ENCODE measurements at places on chromosomes 7 and 10.

DNA sequence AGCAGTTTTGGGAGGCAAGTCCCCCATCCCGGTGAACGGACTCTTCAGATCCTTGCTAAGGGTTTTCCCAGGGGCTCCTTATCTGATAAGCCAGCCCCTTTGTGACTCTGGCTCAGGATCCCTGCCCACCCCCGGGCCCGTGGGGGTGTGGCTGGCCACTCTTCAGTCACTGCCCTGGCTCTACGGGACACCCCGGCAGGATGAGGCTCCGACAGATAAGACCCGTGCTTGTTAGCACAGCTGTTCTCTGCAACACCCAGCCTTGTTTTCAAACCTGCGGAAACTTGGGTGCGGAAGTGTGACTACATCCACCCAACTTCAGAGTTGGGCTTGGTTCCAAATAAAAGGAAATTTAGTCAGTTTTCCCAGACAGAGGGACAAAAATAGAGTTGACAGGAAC is 66.7 kb upstream of the PODXL start:
- DNase-seq = no peak

DNA sequence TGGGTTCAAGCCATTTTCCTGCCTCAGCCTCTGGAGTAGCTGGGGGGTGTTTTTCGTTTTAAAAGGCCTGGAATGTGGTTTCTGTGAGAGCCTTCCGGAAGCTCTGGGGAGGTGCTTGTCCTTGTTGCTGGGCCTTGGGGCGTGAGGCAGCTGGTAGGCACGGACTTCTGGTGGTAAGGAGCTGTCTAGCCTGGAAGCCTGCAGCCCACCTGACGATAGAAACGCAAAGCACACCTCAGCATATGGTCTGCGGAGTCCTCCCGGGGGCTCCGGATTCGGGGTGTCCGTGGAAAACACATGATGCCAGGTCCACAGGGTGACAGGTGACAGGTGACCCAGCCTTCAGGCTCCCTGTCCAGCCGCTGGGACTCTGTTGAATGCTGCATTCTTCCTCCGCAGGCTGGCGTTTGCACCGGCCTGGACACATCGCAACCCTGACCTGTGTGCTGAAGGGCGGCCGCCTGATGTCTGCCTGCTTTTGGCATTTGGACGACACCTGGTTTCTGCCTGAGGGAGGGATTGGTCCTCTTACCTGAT is 37.3 kb downstream of the INPP5A start:
- no peak for DNase-seq

DNA sequence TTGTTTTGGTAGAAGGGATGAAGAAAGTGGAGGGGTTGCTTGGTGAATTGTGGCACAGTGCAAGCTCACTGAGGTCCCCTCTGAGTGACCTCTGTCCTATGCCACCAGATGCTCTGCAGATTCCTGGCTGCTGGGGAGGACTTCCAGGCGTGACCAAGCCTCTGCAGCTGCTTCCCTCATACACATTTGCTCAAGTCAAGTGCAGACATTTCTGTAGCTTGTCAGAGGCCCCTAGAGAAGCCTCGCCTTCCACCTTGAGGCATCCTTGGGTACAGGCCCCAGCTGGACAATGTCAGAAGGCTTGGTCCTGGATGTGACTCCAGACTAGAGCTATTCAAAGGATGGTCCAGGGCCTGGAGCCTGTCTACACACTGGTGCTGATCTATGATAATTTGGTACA is 464.2 kb downstream of the PLXNA4 start:
- DNase-seq = no peak

DNA sequence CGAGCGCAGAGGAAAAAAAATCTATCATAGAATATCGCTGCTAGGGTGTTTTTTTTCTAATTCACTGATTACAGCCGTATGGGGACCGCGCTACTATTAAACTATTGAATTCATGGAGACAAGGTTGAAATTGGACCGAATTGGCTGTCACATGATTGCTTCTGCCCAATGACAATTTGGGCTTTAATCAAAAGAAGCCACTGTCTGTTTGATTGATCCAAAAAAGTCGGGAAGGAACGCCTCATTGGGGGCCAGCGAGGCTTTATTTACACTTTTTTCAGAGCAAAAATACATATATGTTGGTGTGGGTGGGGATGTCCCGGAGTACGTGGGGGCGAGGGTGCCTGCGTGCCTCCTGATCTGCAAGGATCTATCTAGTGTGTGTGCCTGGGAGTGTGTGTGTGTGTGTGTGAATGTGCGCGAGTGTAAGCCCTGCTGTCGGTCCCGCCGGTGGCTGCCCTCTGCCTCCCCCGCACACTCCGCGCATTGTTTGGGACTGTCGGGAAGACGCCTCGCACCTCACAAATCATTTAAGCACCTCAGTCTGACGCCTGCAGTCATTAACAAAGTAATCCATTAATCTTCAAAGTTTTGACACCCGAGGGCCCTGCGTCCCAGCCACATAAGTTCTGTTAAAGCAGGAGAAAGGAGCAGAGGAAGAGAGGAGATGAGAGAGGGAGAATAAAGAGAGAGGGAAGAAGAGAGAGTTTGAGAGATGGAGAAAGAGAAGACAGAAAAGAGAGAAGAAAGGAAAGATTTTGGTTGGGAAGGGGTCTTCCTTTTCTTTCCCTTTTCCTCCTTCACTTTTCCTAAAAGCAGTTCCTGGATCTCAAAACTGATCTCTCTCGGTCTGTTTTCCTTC is at the start of gene HOXA2:
Gene HOXA2, minus strand, starts transcription at position 103 of the 862 bp plus-strand sequence. CDS start 183 bp downstream, outside the sequence.
- DNase-seq = no peak

DNA sequence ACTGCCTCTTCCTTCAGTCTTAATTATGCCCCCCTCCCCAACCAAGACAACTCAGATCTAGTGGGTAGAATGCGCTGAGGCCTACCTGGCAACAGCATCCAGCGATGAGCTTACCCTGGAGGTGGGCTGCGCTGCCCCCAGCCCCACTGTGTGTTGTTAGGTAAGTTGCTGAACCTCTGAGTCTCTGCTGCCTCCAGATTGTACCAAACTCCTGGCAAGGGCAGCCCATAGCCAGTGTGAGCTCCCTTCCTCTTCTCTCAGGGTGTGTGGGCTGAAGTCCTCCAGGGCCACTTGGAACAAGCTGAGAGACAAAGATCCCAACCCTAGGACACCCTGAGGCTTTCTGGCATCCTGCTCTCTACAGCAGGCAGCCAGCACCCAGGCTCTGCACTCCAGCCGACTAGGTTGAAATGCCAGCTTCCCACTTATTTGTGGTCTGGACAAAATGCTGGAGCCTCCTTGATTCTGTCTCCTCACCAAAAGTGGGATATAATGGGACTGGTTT is 135.3 kb downstream of the ARHGAP22 start:
- DNase-seq = no peak

DNA sequence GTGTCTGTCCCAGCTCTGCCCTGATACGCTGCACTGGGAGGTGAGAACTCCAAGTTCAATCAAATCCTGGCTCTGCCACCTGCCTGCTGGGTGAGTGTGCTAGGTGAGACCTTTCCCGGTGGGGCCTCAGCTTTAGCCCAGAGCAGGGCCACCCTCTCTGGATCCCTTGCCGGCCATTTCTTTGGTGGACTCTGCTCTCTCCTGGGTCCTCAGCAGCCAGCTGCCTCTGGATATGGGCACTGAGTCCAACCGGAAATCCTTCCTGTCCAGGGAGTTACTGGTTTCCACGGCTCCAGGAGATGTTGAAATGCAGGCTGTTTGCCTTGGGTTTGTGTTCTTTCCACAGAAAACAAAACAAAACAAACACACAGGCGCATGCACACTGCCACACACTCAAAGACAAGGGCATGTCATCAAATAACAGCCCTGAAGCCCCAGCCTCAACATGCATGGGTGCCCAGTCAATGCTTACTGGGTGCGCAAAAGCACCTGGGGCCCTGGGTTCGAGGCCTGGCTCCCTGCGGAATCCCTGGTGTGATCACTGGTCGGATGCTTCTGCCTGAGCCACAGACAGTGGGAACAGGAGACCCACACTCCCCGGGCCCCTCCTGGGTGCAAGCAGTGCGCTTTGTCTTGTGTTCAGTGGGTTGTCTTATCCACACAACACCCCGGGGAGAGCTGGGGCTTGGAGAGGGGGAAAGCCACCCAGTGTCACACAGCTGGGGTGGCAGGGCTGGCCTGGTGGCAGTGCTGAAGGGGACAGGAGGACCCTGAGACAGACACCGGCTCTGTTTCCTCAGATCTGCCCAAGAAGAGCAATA is 33.1 kb downstream of the PPIF start:
- DNase-seq = no peak

DNA sequence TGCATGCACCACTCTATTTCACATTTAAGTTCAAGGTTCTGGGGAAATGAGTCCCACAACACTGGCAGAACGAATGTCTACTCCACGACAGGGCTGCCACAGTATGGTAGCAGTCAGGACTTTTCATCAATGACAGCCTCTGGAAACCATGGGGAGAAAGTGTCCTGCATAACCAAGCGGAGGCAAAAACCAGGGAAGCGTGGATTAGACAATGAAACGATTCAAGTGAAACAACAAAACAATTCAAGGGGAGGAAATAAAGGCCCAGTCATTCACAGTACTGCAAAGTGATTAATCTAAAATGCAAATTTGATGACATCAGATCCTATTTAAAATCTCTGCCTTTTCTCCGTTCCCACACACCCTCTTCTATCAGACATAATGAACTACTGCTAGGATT is 168.2 kb downstream of the DPY19L1 start:
- no peak for DNase-seq

- no peak for DNase-seq
Observed at GRCh38 chr7:855686-856369, 20.5 kb upstream of the GET4 start.

- DNase-seq = no peak
Observed at GRCh38 chr7:157265051-157265450, 71.8 kb upstream of the DNAJB6 start.

DNA sequence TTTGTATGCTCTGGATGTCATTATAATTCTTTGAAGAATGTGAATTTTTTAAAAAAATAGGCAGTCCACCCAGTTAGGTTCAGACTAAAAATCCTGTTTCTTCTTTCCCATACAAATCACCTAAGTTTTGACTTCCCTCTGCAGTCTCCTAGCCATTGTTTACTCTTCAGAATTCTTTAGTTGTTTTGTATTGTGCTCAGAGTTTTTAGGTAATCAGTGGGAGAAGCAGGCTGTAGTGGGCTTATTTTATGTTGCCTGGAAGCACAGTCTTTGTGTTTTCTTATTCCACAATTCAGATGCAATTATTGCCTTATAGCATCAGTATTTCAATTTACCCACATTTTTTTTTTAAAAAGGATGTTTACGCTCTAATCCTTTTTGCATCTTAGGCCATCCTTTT is 94.9 kb downstream of the AKAP9 start:
- DNase-seq = no peak

DNA sequence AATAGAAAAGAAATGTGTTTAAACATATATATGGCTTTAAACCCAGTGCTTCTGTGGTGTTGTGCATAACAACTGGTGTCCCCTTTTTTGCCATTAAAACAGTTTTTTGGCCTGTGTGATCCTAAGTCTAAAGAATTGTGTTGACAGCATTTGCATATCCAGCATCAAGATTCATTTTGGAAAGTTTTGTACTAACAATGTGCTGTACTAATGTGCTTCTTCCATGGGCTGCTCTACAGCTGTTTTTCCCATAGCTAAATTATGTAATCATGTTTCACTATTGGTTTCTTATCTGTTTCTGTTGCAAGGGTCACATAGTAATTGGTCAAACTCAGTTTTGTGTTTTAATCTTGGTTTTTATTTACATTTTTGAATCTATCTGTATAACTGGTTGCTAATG is 5.5 kb downstream of the CNNM2 start:
- no peak for DNase-seq

GRCh38 chr7:98040626-98041360 is 50.8 kb upstream of the OCM2 start:
- DNase-seq = no peak

Measured in activated T-cell treated with anti-CD3 and anti-CD28 coated beads for 24 hours (primary cell).